Iris pigment epithelial cell (primary cell): ENCODE measurements at places on chromosomes 16 and 17.
A peak's percentile ranks its signal among the peaks of the same experiment; 100 is the strongest.

GRCh38 chr17:76384987-76385891, 830 bp downstream of the SPHK1 start:
- DNase-seq: peak; percentile 84

- peak; percentile 31 for DNase-seq
These were observed 70.2 kb upstream of the PSMD7 start for GRCh38 chr16:74226338-74226954.

DNA sequence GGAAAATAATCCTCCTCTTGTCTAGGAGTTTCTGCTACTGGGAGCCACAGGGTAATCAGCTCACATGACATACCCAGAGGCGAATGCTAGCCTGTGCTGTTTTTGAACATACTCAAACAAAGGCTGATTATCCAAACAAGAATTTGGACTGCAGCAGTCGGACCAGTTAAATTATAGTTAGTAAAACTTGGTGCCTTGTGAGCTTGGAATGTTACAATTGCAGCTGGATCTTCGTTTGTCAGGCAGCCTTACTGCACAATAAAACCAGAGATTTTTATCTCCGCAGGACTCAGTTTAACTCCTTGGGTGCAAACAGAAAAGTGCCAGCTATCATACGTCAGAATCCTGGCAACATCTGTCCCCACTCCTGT, 163.8 kb upstream of the TBX2 start:
- DNase-seq: peak; percentile 77

DNA sequence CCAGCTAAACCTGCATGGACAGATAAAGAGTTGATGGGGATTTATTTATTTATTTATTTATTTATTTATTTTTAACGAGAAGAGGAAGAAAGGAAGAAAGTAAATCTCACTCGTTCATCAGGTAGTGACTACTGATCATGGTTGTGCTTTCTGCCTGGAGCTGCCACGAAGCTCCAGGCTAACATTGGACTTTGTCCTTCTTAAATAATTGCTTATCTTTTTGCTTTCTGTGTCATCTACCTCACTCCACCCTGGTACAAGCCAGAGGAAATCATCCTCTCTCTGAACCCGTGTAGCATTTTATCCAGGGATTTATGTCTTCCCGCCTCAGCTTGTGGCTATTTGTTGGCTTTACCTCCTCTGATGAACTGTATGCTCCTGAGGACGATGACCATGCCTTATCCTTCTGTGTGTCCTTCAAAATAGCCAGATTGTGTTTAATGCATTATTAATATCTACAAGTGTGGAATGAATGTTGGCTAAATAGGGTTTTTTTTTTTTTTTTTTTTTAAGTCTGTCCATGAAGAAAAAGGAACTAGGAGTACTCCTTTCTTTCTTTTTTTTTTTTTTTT, 8.0 kb upstream of the SLC12A3 start:
- no peak for DNase-seq

GRCh38 chr16:86566601-86566965, at the start of gene FOXC2:
Gene FOXC2, plus strand, starts transcription at chr16:86566829. Its CDS starts 507 bp downstream, at chr16:86567336.
- peak; percentile 98 for DNase-seq

- DNase-seq: peak; percentile 29
These were observed 145.0 kb downstream of the CCDC182 start for GRCh38 chr17:57600074-57600473.

DNA sequence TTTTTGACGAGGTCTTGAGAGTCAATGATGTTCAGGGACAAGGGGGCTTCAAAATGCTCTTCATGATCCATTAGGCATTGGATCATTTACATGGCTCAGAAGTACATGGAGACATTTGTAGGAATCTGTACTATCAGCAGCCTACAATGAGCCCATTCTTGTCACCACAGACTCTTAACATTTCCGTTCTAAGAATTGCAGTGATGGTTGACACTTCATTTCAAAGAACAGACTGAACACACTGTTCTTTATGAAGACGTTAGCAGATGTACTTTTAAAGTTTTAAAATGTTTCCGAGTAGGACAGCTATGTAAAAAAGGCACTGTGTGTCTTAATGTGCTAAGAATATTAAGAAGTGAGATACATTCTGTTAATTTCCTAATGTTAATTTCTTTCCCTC, 97.3 kb upstream of the GOT2 start:
- no peak for DNase-seq

GRCh38 chr16:86030116-86030515, 131.2 kb downstream of the IRF8 start:
- DNase-seq: no peak
